ENCODE measurements at places on chromosomes 1 and 21. TPM values are rescaled to one million over a fixed set of nuclear protein-coding genes. Genes with fewer than 3 reads are reported as not detected.

- DNase-seq, result no peak
These were observed 37.9 kb upstream of the EEIG2 start for GRCh38 chr1:108521990-108522393.

GRCh38 chr1:218694636-218695035, 349.5 kb downstream of the TGFB2 start:
- DNase-seq, result no peak

- DNase-seq, result no peak
These were observed 61.8 kb upstream of the DNAH14 start for GRCh38 chr1:224867715-224868114.

The OR6N1 gene
- total RNA-seq, result not detected

The COPA gene
- total RNA-seq, result 105 TPM
